ENCODE measurements at places on chromosomes 4 and X.

DNA sequence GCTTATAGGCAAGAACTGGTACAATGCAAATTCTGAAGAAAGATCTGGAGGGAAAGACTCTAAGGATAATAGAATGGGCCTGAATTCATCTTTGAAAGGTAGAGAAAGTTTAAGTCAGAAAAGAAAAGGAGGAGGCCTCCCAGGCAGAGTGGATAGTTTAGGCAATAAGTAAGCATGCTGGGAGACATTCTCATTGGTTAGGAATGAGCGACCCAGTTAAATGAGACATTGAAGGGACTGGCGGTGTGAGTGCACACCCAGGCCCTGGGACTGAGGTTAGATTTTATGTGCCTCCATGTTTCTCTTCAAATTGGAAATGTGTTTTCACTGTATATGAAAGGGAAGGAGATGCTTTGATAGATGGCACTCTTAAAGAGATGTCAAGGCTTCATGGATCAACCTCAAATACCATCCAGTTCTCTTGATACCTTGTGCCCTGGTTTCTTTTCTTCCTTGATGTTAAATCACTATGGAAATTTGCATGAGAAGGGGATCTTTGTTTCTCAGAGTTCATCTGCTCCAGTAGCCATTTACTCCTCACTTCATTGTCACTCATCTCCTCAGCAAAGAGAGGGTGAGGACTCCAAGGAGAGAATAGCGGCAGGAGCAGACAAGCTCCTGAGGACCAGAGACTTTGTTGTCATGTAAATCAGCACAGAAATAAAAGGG lies 584.2 kb upstream of the INTU start:
- DNase-seq = no peak

- no peak for DNase-seq
Observed at GRCh38 chrX:14529290-14529989, at the start of gene GLRA2. Gene GLRA2, plus strand, starts transcription at chrX:14529536. Its CDS starts 522 bp downstream, at chrX:14530058.

DNA sequence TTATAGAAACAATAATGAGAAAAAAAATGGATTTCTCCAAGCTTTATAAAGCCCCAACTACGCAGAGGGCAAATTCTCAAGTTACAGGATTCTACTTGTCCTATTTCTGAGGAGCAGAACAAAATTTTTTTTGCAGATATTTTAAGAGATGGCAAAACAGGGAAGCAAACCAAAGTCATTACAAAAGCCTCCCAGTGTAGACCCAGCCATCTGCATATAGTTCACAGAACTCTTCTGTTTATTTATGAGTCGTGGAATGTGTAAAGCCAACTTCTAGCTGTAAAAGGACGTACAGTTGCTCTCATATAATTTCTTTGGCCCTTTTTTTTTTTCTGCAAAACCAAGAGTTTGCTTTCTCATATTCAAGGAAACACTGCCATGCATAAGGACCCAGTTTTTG lies 120.4 kb downstream of the PCDH7 start:
- DNase-seq = no peak

- no peak for DNase-seq
Observed at GRCh38 chr4:145545538-145546174, 64.0 kb downstream of the SMAD1 start.

- DNase-seq = no peak
Observed at GRCh38 chr4:17468619-17469221, 43.2 kb downstream of the QDPR start.

GRCh38 chr4:3128976-3129375 lies 54.5 kb downstream of the HTT start:
- no peak for DNase-seq

DNA sequence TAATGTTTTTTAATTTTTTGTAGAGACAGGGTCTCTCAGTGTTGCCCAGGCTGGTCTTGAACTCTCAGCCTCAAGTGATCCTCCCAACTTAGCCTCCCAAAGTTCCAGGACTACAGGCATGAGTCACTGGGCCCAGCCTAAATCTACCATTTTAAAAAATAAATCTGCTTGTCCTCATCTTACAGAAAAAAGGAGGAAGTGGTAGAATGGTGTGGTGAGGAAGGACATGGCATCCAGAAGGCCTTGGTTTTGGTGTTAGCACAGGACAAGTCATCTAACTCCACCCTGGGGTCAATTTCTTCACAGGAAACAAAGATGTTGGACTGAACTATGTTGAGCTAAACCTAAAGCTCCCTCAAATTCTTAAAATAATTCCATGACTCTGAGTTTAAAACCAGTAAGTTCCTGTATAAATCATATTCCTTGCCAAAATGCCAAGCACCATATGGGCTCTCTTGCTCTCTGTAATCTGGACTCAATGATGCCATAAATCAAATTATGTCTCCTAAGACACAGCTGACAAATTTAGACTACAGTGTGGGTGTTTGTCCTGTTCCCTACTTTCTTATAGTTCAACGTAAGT lies 253.9 kb upstream of the NOCT start:
- no peak for DNase-seq

DNA sequence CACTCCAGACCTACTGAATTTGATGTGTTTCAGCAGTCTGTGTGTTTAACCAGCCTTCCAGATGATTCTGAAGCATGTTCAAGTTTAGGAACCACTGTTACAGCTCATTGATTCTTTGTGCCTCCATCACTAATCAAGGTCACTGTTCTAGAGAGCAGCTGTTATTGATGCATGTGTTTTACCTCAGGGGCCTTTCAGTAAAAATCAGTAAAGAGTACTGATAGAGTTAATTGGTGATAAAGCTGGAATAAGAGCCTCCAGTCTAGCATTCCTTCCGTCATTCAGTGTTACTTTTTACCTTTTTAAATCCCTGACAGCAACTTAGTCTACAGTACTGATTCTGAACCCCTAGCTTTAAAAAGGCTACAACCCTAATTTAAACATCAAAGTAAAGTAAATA lies 12.9 kb downstream of the CPEB2 start:
- no peak for DNase-seq

GRCh38 chr4:164551713-164552040 lies 202.3 kb upstream of the SMIM31 start:
- no peak for DNase-seq

GRCh38 chrX:71941776-71942175 lies 31.1 kb downstream of the NHSL2 start:
- DNase-seq = no peak

DNA sequence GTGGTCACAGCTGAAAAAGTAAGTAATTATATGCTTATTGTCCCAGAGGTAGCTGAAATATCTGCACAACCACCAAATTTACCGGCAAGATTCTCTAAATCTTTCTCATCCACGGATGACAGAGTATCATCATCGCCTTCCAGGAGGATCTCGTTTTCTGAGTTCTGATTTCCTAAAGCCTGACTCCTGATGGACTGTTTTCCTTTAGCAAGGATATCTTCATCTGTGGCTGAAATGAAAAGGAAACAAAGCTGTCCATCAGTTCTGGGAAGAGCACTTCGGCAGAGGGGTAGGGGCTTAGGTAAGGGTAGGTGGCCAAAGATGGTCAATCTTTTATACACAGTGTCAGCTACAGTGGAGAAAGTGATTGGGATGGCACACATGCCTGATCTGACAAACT lies 8.7 kb downstream of the MAB21L2 start:
- DNase-seq = no peak

GRCh38 chr4:67087897-67088296 lies 457.4 kb downstream of the CENPC start:
- DNase-seq = peak; percentile 1

DNA sequence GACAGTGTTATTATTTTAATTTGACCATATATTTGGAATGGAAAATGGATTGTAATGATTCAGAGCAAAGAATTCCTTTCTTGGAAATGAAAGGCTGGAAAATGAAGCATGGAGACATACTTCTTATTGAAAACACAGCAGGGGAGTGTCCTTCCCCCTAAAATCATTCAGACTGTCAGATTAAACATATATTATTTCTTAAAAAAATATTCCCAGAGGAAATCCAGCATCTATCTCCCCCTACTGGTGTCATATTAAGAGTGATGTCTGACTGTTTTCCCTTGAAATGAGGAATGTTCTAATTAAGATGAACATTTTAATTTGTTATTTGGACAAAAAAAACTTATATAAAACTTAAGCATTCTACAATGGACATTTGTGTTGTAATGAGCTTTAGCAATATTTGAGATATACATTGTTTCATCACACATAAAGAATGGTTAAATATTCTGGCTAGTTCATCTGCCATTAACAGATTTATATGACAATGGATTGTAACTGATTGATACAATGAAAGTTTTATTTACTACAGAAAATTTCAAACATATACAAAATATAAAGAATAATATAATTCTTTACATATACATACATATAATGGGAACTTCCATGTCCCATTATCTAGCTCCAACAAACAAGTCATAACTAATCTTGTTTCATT lies 264.6 kb downstream of the SPRY1 start:
- DNase-seq = no peak

GRCh38 chr4:4269331-4269731 lies 20.6 kb downstream of the LYAR start:
- DNase-seq = no peak

- DNase-seq = no peak
Observed at GRCh38 chrX:34559325-34559724, 97.8 kb downstream of the TMEM47 start.

DNA sequence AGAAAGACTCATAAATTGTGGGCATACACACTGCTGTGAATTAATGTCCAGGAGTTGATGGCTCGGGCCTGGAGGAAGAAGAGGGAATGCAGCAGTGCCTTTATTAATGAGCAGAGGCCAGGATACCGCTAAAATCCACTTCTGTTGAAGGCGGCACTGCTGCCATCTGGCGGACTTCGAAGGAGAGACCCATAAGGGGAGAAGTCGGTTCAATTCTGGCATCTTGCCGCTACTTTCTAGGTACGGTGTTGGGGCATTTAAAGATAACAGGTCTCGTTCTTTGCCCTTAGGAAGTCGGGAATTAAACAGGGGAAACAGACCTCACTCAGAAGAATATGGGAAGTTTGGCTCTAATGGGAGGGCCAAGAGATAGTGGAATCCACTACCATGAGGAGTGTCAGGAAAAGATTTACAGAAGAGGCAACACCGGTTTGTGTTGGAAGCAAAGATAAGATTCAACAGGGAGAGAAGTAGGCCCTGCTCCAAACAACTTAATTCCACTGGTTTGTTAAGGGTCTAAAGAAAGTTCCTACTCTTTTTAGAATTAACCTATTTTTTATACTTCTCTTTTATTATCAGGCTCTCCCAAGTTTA lies 133.6 kb upstream of the GIMD1 start:
- DNase-seq = no peak

GRCh38 chrX:21295246-21295820 lies 78.9 kb upstream of the CNKSR2 start:
- no peak for DNase-seq

DNA sequence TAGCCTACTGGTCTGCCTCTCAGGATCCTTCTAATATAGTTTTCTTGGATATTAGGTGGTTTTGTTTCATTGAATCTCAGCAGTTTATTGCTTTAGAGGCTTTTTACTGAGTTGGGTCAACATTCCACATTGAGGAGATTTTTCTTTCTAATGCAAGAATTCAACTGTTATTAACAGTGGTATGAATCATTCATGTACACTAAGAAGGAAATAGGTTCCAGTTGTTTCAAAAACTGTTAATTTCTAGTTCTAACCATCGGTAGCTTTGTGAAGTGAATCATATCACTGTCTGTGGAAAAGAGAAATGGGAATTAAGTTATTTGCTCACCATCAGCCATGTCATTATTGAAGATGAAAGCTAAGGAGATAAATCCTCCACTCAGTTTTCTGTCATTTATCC lies 331.5 kb downstream of the RPA4 start:
- no peak for DNase-seq

GRCh38 chr4:41471126-41472071 lies 66.6 kb upstream of the LIMCH1 start:
- no peak for DNase-seq

GRCh38 chr4:170248576-170248975 lies 158.8 kb upstream of the AADAT start:
- DNase-seq = no peak

GRCh38 chrX:133440797-133441163 lies 25.5 kb upstream of the GPC4 start:
- DNase-seq = no peak

DNA sequence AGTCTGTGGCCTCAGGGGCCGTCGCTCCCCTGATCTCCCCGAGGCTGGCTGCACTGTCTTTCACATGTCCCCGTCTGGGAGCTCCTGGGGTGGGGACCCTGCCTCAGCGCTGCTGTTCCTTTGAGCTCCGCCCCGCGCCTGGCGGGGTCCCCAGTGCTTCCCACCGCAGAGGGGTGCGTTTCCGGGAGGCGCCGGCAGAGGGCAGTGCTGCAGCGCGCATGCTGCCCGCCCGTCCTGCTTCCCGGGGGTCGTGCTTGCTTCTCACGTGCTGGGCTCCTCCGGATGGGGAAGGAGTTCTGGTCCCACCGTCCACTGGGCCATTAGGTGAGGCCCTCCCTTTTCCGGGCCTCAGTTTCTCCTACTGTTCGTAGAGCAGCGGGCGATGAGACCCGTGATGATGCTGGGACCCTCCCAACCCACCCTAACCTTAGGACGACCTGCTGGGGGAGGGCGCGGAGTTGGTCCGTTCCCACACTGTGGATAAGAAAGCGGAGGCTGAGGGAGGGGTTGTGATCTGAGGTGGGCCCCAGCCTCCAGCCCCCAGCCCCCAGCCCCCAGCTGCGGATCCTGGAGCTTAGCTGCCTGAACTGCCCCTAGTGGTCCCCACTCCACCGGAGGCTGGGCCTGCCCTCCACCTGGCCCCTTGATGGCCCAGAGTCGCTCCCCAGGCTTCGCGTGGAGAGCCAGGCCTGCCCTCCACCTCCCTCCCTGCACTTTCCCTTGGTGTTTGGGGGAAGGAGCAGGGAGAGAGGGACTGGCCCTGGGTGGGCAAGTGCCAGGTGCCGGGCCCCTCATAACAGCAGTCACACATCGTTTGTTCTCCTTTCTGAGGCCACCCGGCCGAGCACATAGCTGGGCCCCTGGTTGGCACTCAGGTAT lies 15.3 kb downstream of the CPZ start:
- no peak for DNase-seq

DNA sequence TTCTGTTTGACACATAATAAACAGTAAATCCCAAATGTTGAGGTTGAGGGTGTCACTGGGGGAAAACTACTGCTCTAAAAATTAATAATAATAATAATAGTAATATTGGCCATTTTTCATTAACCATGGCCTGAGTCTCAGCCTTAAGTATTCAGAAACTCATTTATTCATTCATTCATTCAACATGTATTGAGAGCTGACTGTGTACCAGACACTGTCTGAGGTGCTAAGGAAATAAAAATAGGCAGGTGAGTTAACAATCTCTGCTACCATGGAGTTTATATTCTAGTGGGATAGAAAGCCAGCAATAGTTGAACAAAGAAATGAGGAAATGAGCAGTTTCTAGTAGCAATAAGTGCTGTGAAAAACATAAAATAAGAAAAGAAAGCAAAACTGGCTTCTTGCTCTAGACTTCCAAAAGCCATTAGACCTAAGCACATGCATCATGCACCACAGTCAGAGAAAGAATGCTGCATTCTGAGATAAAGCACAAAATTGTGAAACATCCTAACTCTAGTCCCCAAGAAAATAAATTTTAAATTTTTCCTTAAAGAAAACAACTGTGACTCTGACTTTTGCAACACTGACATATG lies 278.7 kb downstream of the RCHY1 start:
- no peak for DNase-seq

DNA sequence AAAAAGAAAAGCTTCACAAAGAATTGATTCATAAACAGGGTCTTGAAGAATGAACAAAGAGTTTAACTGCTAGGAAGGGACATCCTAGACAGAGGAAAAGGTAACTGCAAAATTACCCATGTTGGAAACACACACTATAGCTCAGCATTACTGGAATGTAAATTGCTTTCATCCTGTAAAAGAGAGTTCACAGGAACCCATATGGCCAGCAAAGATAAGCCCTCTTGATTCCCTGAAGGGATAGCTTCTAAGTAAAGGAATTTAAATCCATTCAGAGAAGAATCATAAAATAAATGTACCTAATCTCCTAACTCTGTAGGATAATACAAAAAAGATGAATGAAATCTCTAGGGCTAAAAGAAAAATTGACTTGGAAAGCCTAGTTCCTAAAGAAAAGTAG lies 107.1 kb upstream of the INTU start:
- DNase-seq = no peak
